ENCODE measurements at places on chromosomes 7 and 10.

DNA sequence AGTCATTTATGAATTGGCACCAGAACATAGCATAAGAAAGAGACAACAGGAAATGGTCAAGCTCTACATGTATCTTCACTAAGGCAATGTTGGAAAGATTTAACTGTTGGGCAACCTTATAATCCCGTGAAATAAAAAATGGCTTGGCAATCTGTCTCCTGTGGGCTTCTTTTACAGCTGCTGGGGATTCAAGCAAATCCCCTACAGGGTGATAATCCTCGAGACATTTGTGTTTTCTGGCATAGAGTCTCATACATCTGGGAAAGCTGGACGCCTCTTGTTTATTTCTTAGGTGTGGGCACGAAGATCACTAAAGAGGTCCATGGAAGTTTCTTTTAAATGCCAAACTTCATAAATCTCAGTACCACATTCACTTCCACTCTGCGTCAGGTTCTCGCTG is 82.2 kb upstream of the GPR141 start:
- no peak for DNase-seq

- no peak for DNase-seq
Observed at GRCh38 chr7:96416116-96416515, 94.2 kb upstream of the SLC25A13 start.

- DNase-seq = no peak
Observed at GRCh38 chr10:21249435-21249834, 276.0 kb downstream of the SKIDA1 start.

- no peak for DNase-seq
Observed at GRCh38 chr7:8147760-8148463, 114.1 kb downstream of the ICA1 start.

GRCh38 chr10:63549810-63550209 is 28.6 kb downstream of the REEP3 start:
- no peak for DNase-seq

DNA sequence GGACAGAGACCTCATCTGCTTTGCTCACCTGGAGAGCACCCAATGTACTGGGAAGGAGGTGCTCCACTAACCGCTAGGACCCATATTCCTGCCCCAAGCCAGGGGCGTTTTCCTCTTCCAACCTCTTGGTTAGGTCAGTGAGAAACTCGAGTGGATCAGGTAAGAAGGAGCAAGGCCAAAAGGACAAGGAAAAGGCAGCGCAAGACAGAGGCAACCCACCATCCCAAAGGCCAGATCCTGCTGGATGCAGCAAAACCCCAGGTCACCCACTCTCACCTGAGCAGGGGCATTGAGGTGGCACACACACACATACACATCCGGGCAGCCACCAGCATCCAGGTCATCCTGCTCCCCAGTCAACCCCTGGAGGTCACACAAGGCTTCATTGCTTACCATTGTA is 105.1 kb downstream of the GRID1 start:
- DNase-seq = peak; percentile 18

- no peak for DNase-seq
Observed at GRCh38 chr10:10149899-10150298, 867.8 kb upstream of the CELF2 start.

DNA sequence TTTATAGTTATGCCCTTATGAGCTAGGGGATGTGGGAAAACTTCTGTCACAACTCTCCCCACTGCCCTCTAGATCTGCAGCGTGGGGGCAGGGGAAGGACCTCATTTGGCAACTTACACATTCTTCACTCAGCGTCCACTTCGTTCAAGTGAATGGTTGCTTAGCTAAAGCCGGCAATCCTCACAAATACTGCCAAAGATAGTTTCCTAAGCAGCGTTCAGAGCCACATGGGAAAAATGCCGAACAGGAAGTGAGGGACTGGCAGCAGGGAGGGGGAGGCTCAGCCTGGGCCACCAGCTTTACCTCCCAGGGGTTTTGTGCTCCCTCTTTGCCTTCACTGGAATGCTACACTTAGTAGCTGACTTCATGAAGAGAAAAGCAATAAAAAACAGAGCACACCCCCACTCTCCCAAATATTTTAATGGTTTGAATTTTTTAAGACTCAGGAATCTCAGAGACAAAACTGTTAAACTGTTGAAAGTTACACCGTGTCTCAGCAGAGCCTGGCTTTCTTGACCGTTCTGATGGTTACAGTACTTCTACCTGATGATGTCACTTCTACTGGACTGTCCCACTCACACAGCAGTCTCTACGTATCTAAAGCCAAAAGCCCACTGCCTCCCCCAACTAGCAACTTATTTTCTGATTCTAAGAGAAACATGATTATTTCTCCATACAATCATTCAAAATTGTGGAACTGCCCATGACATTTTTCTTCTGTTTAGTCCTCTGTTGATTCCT is 10.4 kb downstream of the GRM3 start:
- DNase-seq = no peak

DNA sequence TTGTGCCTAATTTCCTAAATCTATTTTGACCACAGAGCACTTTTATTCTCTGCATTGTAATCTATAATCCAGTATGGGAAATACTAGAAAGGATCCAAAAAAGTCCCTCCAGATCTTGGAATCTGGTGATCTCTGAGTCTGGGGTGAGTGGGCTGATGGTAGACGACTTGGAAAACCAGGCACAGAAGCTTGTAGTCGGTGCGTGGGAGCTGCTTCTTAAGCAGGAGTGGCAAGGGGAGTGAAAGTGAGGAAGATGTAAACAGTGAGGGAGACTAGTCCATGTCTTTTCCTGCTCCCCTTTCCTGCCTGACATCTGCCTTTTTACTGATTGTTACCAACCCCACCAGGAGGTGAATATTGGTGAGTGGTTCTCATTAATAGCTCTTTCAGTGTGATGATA is 6.8 kb downstream of the AUTS2 start:
- no peak for DNase-seq

GRCh38 chr7:142795339-142795863 is 24.6 kb downstream of the PRSS2 start:
- DNase-seq = no peak

- DNase-seq = no peak
Observed at GRCh38 chr10:101176577-101176976, 45.5 kb downstream of the TLX1 start.

- no peak for DNase-seq
Observed at GRCh38 chr10:70074165-70074564, 21.5 kb downstream of the MACROH2A2 start.

GRCh38 chr7:102927312-102927933 is 14.6 kb downstream of the LRRC17 start:
- no peak for DNase-seq

- DNase-seq = no peak
Observed at GRCh38 chr7:70972693-70973092, 159.3 kb upstream of the GALNT17 start.
